Right lung (tissue), 10 donors: ENCODE measurements at places on chromosomes 6 and 20. TPM values are rescaled to one million over a fixed set of nuclear protein-coding genes. Genes with fewer than 3 reads are reported as not detected.

GRCh38 chr6:156313037-156313436 is 464.1 kb upstream of the ARID1B start:
- no peak for DNase-seq

DNA sequence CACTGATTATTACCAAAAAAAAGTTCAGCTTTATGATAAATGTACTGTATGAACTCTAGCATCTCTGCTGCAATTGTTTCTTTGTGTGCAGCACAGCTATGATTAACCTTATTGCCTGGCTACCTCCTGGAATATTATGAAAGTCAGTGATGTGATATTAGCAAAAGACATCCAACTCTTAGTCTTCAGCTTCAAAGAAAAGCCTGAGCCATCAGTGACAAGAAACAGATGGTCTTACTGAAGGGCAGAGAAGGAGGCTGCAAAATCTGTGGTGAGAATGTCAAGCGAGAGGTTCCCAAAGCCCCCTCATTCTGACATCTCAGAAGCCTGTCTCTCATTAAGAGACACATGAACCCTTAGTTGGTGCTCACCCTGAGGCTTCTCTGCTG is 89.4 kb upstream of the TNFAIP3 start:
- DNase-seq, result peak; percentile 63

Gene ZSCAN23
- polyA plus RNA-seq, result 8.3 TPM

Gene SDCBP2
- 1.8 TPM for polyA plus RNA-seq

DNA sequence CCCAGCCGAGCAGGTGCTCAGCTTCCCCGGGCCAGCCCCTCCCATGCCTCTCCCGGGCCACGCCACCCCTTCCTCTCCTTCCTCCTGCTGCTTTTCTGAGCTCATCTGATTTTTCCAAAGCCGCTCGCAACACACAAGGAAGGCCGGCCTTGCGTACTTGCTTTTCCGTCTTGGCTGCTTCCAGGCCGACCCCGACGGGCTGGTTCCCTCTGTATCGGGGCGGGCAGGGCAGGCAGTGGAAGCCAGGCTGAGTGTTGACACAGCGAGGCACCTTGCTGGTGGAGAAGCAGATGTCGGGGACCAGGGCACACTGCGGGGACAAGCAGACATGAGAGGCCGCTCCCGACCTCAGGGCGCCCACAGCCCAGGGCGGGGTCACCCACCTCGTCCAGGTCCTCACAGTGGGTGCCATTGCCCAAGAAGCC is 21.1 kb downstream of the THBS2 start:
- DNase-seq, result no peak

Gene C20orf204
- polyA plus RNA-seq, result 1.7 TPM

DNA sequence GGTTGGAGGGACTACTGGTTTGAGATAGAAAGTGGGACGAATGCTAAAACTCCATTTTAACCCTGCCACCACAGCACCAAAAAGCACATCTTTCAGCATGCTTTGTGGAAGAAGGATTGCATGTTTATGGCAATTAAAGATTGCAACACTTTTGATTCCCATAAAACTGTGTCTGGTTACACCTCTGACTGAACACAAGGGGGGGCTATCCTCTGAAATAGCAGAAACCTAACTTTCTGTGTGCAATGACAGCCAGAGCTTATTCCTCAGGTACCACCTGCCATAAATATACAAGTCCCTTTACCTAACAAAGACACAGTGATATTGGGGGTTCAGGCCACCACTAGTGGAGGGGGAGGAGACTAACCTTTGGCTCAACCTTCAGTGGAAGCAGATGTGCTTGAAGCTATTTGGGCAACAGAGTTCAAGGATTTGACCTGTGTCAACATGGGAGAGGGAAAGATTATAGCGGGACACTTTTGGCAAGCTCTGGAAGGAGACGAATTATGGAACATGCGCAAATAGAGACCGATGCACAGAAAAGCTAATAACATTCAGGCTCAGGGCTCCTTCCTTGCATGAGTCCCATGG is 9.6 kb upstream of the PLG start:
- no peak for DNase-seq

GRCh38 chr6:127076466-127076865 is 42.0 kb upstream of the RSPO3 start:
- no peak for DNase-seq

Gene CRISP2
- polyA plus RNA-seq, result 1.1 TPM
